HS-27A (cell line): ENCODE measurements at places on chromosomes 16 and 17.

DNA sequence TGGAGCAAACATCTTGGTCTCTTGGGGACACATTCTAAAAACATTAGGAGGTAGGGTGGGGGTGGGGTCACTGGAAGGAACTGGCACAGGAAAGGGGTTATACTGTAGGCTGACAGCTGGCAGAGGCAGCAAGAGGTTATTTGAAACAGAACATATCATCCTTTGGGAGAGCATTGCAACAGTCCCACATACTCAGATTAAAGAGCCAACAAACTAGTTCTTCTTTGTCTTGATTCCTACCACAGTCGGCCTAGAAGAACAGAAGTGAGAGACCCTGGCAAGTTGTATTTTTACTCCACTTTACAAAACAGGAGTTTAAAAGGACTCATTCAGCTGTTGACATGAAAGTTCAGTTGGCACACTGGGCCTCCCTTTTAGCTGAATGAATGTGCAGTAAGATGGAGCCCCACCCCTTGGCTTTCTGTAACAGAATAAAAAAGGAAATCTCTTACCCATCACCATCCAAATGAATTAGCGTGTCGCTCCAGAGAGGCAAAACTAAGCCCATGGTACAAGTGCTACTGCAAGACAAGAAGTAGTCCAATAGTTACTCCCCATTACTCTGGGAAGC lies 54.6 kb upstream of the CORO6 start:
- no peak for DNase-seq

DNA sequence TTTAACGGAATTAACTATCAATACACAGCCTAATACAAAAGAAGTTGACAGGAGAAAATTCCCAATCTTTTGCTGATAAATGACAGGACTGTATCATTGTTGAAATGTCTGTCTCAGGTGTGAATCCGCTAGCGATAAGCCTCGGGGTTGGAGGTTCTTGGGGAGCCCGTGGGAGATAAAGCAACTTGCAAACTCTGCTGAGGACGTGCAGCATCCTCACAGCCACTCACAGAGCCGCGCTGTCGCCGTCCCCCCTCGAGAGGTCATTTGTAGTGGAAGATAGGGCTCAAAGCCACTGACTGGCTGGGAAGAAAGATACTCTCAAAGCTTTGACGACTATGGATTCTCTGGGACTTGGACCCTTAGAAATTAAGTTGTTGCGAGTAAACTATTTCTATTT lies 17.0 kb downstream of the MAP1LC3B start:
- no peak for DNase-seq

GRCh38 chr16:60748366-60748765 lies 1287.9 kb downstream of the CDH8 start:
- no peak for DNase-seq

DNA sequence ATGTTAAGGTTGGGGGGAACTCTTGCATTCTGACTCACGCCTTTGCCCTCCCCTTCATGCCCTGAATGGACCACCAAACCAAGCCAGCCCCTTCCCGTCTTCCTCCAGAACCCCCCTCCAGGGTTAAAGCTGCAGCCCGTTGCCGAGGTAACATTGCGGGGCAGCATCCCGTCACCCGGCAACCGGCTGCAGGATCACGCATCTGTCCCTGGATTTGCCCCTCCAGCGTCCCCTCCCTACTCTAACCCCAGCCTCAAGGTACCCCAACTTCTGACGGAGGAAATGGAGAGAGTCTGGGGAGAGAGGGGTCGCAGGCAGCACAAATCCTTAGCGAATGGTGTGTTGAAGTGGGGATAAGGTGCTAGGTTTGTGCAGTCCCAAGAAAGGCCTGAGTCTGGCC lies 563 bp upstream of the NLGN2 start:
- DNase-seq: no peak

- DNase-seq: peak; percentile 1
These were observed 35.5 kb downstream of the PIPOX start for GRCh38 chr17:29078183-29079045.

DNA sequence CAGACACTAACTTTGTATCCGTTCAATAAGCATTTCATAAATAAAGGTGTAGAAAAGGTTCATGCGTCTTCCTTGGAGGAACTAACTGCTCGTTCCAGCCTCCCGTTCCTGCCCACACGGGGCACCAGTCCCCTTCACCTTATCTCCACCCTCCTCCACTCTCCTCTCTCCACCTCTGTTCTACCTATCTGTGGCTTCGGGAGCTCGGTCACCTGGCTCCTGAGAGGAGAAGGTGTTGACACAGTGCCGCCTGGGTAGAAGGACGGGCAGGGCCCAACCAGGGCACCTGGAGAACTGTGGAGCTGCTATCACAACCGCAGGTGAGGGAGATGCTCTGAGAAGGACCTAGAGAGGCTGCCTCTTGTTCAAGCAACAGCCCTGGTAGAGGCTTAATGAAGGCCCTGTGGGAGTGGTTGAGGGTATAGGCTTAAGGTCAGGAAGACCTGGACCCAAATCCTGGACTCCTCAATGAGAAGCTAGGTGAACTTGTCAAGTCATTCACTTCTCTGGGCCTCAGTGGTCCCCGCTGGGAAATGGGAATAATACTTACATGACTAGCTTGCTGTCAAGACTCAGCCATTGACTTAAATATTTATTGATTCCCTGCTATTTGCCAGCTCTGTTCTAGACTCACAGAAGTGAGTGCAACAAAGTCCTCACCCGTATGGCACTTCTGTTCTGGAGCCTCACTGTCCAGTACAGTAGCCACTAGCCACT lies 9.6 kb upstream of the MINK1 start:
- DNase-seq: no peak

DNA sequence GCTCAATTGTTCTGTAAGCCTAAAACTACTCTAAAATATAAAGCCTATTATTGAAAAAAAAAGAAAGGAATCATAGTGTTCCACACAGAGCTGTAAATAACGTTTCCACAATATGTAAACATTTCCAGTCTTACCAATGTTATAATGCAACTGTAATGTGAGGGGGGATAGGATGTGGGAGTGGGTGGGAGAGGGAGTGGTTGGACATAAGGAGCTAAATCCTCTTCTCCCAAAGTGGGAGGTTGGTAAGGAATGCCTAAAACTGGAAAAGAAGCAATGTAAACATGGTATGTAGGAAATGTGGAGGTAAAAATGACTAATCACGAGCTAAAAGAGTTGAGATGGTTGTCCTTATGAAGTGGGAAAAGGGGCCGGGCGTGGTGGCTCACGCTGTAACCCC lies 17.6 kb upstream of the SBK1 start:
- DNase-seq: no peak
